ENCODE measurements at places on chromosomes 4 and X. TPM values are rescaled to one million over a fixed set of nuclear protein-coding genes. Genes with fewer than 3 reads are reported as not detected.

GRCh38 chr4:188008377-188008776 is 12.8 kb downstream of the ZFP42 start:
- no peak overlapping the region for H3K27ac ChIP-seq
- no peaks in the 10 kb centered on the region for H3K36me3 ChIP-seq
- peaks cover 8% of the 10 kb centered on the region for H3K27me3 ChIP-seq
- DNase-seq, result no peak

GRCh38 chrX:147180886-147181285 is 366.3 kb upstream of the CXorf51A start:
- no peaks in the 10 kb centered on the region for H3K27me3 ChIP-seq
- H3K27ac ChIP-seq, result no peak overlapping the region
- DNase-seq, result no peak
- H3K4me3 ChIP-seq, result no peak overlapping the region

DNA sequence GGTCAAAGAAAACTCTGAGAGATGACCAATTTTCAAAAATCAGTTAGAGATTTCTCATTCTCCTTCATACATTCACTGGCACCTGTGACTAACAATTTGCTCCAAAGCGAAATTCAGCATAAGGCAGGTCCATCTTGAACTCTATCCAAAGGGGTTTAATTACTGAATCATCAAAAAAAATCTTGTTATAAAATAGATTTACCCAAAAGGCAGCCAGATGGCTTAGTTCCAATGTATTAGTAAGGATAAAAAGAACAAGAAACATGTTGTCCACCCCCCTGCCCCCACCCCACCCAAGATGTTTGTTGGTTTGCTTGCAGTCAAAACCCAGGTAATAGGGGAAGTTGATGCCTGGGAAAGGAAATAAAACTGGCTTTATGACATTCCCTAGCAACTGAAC is 200.3 kb downstream of the ANTXR2 start:
- H3K27me3 ChIP-seq, result no peaks in the 10 kb centered on the region
- no peaks in the 10 kb centered on the region for H3K4me1 ChIP-seq
- DNase-seq, result no peak
- H3K27ac ChIP-seq, result no peak overlapping the region
- no peaks in the 10 kb centered on the region for H3K36me3 ChIP-seq

DNA sequence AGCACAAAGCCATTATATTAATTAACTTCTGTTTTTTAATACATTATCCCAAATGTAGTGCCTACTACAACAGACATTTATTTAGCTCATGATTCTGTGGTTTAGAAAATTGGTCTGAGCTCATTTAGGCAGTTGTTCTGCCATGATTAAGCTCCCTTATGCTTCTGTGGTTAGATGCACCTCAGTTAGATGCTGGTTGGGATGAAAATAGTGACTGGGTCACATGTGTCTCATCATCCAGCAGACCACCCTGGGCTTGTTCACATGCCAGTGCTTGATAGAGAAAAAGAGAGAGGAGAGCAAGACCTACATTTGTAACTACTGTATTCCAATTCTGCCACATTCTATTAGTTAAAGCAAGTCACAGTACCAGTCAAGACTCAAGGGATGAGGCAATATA is 376.4 kb upstream of the GNPDA2 start:
- no peak overlapping the region for H3K27ac ChIP-seq
- no peaks in the 10 kb centered on the region for H3K4me1 ChIP-seq
- H3K4me3 ChIP-seq, result no peak overlapping the region
- H3K36me3 ChIP-seq, result no peaks in the 10 kb centered on the region

GRCh38 chr4:107548211-107548905 is 171.7 kb downstream of the PAPSS1 start:
- H3K27me3 ChIP-seq, result no peaks in the 10 kb centered on the region
- no peaks in the 10 kb centered on the region for H3K36me3 ChIP-seq
- peak overlapping the region; percentile 3 for H3K4me3 ChIP-seq
- no peak for DNase-seq
- no peak overlapping the region for H3K27ac ChIP-seq

VEGFC gene
- total RNA-seq, result 7.5 TPM

- no peak overlapping the region for H3K4me3 ChIP-seq
- no peak for DNase-seq
- H3K4me1 ChIP-seq, result no peaks in the 10 kb centered on the region
- no peaks in the 10 kb centered on the region for H3K27me3 ChIP-seq
Observed at GRCh38 chrX:100659431-100660137, 15.6 kb downstream of the SRPX2 start.

AKAP14 gene
- total RNA-seq, result not detected

DNA sequence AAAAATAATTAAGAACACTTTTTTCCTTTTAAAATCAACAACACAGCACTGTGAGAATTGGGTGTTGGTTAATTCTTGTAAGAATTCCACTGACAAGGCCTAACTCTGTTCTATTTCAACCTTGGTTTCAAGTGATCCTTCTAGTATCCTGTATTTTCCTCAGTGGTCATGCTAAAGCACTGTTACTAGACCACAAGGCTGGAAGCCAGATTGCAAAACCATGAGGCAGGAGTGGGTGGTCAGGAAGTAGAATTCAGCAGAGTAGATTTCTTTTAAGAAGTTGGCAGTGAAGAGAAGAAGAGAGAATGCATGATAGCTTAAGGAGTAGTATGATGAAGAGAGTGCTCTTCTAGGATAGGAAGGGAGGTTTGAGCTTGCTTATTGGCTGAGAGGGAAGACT is 71.6 kb upstream of the LEF1 start:
- H3K4me3 ChIP-seq, result no peak overlapping the region
- no peaks in the 10 kb centered on the region for H3K4me1 ChIP-seq
- DNase-seq, result no peak
- H3K36me3 ChIP-seq, result no peaks in the 10 kb centered on the region

DNA sequence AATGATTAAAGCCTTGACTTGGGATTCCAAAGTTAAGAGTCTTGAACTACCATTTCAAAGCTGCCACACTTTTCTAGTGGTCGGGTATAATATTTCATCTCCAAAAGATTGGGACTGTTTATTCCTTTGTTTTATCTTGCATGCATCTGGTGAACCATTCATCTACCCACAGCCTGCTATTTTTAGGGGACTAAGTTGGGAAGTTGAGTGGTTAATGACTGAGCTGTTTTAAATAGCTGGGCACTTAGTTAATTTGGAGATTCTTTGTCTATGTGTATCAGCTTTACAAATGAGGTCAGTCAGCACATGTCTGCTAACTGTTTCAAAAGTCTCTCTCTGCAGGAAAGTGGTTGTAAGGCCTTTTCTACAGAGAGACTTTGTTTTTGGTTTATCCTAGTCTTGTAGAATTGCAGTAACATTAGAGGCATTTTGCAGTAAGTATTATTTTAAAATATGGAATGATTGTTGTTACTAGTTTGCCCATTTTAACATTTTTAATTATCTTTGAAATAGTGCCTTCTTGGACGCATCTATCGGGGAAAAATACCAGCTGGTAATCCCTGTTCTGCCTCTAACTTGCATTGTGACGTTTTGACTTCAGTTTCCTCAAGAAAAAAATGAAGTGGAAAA is 8.2 kb downstream of the BMP2K start:
- H3K4me3 ChIP-seq, result peak overlapping the region; percentile 12
- H3K27me3 ChIP-seq, result no peaks in the 10 kb centered on the region
- no peaks in the 10 kb centered on the region for H3K36me3 ChIP-seq
- DNase-seq, result no peak

GRCh38 chr4:108118505-108118904 is 50.2 kb downstream of the LEF1 start:
- H3K36me3 ChIP-seq, result no peaks in the 10 kb centered on the region

GRCh38 chr4:176856421-176856820 is 63.7 kb upstream of the VEGFC start:
- DNase-seq, result no peak
- H3K27me3 ChIP-seq, result no peaks in the 10 kb centered on the region
- no peak overlapping the region for H3K27ac ChIP-seq
- no peaks in the 10 kb centered on the region for H3K36me3 ChIP-seq
- no peak overlapping the region for H3K4me3 ChIP-seq

DNA sequence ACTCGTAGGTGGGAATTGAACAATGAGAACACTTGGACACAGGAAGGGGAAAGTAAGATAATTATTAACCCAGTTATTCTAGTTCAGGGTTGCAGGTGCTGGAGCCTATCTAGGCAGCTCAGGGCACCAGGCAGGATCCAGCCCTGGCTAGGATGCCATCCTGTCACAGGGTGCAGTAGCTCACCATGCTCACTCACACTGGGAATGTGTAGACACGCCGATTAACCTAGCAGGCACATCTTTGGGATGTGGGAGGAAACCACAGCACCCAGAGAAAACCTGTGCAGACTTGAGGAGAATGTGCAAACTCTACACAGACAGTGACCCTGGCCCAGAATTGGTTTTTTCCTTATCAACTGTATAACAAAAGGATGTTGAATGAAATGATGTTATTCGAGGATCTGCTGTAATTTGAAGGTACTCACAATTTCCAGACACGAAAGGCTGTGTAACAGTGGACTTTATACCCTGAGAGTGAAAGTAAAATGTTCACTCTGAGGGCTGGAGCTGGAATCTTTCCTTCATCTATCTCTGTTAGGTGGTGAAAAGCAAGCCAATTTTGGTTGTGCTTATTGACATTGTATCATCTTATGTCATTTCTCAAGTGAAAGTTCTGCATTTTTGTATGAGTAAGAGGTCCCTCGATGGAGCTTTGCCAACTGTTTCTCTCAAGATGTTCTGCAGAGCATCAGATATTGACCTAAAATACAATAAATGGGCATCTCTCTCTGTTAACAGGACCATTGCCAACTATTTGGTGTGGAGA is 78.8 kb downstream of the PHEX start:
- H3K4me3 ChIP-seq, result no peak overlapping the region
- no peak overlapping the region for H3K27ac ChIP-seq
- H3K4me1 ChIP-seq, result no peaks in the 10 kb centered on the region
- no peaks in the 10 kb centered on the region for H3K27me3 ChIP-seq
- H3K36me3 ChIP-seq, result no peaks in the 10 kb centered on the region

ZNF185 gene
- 1.6 TPM for total RNA-seq

- no peaks in the 10 kb centered on the region for H3K36me3 ChIP-seq
- no peak for DNase-seq
- H3K4me3 ChIP-seq, result no peak overlapping the region
- no peak overlapping the region for H3K27ac ChIP-seq
Observed at GRCh38 chr4:21699446-21699845, 249.1 kb downstream of the KCNIP4 start.

TMEM150C gene
- total RNA-seq, result 13.6 TPM

GRCh38 chr4:8038719-8039251 is 99.1 kb upstream of the AFAP1 start:
- H3K27ac ChIP-seq, result no peak overlapping the region
- H3K27me3 ChIP-seq, result no peaks in the 10 kb centered on the region
- no peaks in the 10 kb centered on the region for H3K36me3 ChIP-seq
- no peaks in the 10 kb centered on the region for H3K4me1 ChIP-seq

STK26 gene
- total RNA-seq, result 0.80 TPM

DDIT4L gene
- total RNA-seq, result 0.60 TPM

RHOXF1 gene
- total RNA-seq, result not detected

GRCh38 chrX:29297171-29297800 is 710.0 kb downstream of the IL1RAPL1 start:
- no peaks in the 10 kb centered on the region for H3K27me3 ChIP-seq
- no peaks in the 10 kb centered on the region for H3K4me1 ChIP-seq
- H3K4me3 ChIP-seq, result no peak overlapping the region
- H3K27ac ChIP-seq, result no peak overlapping the region

DNA sequence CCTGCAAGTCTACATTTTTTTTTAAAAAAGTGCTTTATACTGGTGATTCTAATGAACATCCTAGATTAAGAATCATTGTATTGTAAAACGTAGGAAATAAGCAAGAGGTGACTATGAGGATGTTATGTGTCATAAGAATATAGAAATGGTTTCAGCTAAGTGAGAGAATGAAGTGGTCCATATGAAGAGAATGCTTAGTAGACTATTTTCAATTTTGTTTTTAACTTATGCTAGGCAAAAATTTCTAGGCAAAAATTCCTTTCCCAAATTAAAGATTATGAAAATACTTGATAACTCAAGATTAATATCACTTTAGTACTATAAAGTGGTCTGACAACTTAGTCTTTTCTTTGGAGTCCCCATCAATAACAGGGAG is 825 bp downstream of the DYNLT3 start:
- peak overlapping the region; percentile 84 for H3K27ac ChIP-seq
- DNase-seq, result no peak
- peak overlapping the region; percentile 81 for H3K4me3 ChIP-seq
- H3K27me3 ChIP-seq, result no peaks in the 10 kb centered on the region
- H3K36me3 ChIP-seq, result no peaks in the 10 kb centered on the region
- H3K4me1 ChIP-seq, result peaks cover 13% of the 10 kb centered on the region

GRCh38 chr4:158590306-158590705 is 68.6 kb downstream of the RXFP1 start:
- peaks cover 6% of the 10 kb centered on the region for H3K27me3 ChIP-seq
- DNase-seq, result no peak
- H3K36me3 ChIP-seq, result no peaks in the 10 kb centered on the region
- H3K4me1 ChIP-seq, result no peaks in the 10 kb centered on the region
- no peak overlapping the region for H3K4me3 ChIP-seq

COL4A5 gene
- 10.8 TPM for total RNA-seq

DNA sequence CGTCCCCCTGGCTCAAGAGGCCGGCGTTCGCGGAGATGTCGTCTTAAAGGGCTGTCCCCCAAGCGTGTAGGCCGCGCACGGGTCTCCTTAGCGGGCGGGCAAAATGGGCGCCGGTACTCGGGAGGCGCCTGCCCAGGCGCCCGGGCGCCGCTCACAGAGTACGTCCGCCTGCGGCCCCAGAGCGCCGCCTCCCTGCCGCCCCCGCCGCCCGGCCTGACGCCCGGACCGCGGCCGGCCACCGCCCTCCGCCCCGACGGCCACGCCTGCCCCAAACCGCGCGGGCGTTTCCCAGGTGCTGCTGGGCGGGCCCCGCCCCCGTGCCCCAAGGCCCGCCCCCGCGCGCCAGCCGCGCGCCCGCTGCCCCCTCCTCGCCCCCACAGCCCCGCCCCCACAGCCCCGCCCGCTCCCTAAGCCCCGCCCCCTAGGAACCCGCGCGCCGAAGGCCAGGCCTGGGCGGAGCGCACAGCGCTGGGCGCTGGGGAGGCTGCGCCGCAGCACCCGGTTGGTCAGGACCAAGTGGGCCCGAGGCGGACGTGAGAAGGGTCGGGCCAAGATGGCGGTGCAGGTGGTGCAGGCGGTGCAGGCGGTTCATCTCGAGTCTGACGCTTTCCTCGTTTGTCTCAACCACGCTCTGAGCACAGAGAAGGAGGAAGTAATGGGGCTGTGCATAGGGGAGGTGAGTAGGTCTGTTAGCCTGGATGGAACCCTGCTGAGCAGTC is at the start of the genes BRCC3, CMC4 and MTCP1:
BRCC3 (plus strand) TSS at position 534 of the 719 bp plus-strand sequence; CDS start at position 554, 20 bp downstream.
CMC4 (minus strand) TSS at position 162 of the 719 bp plus-strand sequence. CDS start 7,113 bp downstream, outside the sequence.
MTCP1 (minus strand) TSS at position 162 of the 719 bp plus-strand sequence. CDS start 5,126 bp downstream, outside the sequence.
- peak; percentile 79 for DNase-seq
- no peaks in the 10 kb centered on the region for H3K27me3 ChIP-seq
- H3K27ac ChIP-seq, result peak within 1 kb of the TSS; percentile 90

Measured in left ventricle myocardium inferior (tissue), 1 donor.